Activated T-cell treated with anti-CD3 and anti-CD28 coated beads, Interleukin-2, amount 50 U/mL, for 1 hour (primary cell): ENCODE measurements at places on chromosomes 16 and 17.

- DNase-seq = no peak
These were observed 11.5 kb downstream of the UBE2G1 start for GRCh38 chr17:4354862-4355514.

GRCh38 chr17:17693253-17694168, 12.3 kb downstream of the RAI1 start:
- DNase-seq = no peak

GRCh38 chr16:20768818-20769217, 5.0 kb downstream of the ACSM3 start:
- no peak for DNase-seq

DNA sequence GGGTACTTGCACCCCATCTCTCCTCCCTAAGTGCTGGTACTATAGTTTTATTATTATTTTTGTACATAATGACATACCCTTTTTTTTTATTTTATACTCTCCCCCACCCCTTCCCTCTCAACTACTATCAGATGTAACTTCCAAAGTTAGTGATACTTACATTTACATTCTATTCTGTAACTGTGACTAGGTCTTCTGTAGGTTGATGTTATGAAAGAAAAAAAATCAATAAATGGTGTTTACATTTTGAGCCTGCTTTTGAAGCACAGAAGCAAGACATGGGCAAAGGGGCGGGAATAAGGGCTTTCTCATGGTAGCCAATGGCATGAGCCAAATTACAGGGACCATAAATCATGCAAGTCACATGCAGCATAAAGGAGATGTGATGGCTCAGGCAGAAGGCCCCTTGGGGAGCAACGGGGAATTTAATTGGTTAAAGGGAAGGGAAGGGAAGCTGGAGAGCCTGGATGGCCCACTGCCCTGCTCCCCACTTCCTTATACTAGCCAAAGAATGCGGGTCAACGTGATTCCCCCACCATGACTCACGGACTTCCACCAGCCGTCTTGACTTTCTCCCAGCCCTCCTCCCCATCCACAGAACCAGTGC, 2.4 kb upstream of the ACSF2 start:
- DNase-seq = no peak

- no peak for DNase-seq
These were observed 276.2 kb downstream of the NPIPA8 start for GRCh38 chr16:18060351-18060750.

DNA sequence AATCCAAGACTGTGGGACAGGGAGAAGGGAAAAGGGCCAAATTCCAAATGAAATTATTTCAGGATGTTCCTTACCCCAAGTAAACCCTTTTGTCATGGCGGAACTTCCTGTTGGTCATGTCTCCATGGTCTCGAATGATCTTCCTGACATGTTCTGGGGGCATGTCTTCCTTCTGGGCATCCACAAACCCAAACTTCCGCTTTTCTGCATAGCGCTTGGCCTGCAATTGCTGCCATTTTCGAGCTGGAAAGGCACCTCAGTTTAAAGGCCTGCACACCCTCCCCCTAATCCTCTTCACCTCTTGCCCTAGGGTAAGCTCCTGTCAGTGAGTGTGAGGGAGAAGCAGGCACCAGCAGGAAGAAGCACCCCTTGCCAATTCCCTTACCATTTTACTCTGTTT, 1.2 kb downstream of the PRPF8 start:
- DNase-seq = no peak

DNA sequence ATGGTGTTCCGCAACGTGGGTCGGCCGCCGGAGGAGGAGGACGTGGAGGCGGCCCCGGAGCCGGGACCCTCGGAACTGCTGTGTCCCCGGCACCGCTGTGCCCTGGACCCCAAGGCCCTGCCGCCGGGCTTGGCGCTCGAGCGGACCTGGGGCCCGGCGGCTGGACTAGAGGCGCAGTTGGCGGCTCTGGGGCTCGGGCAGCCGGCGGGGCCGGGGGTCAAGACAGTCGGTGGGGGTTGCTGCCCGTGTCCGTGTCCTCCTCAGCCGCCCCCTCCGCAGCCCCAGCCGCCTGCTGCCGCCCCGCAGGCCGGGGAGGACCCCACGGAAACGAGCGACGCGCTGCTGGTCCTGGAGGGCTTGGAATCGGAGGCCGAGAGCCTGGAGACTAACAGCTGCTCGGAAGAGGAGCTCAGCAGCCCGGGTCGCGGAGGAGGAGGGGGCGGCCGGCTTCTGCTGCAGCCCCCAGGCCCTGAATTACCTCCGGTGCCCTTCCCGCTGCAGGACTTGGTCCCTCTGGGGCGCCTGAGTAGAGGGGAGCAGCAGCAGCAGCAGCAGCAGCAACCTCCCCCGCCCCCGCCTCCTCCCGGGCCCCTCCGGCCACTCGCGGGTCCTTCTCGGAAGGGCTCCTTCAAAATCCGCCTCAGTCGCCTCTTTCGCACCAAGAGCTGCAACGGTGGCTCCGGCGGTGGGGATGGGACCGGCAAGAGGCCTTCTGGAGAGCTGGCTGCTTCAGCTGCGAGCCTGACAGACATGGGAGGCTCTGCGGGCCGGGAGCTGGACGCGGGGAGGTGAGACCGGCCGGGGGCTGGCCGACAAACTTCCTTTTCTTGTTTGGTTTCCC, 821 bp downstream of the SOCS7 start:
- DNase-seq = peak; percentile 30

- no peak for DNase-seq
These were observed 71.1 kb upstream of the AMZ2 start for GRCh38 chr17:68176718-68177117.

- DNase-seq = no peak
These were observed 1.8 kb upstream of the CDRT4 start for GRCh38 chr17:15469260-15469659.

- no peak for DNase-seq
These were observed 57.9 kb upstream of the MAF start for GRCh38 chr16:79658301-79659033.

DNA sequence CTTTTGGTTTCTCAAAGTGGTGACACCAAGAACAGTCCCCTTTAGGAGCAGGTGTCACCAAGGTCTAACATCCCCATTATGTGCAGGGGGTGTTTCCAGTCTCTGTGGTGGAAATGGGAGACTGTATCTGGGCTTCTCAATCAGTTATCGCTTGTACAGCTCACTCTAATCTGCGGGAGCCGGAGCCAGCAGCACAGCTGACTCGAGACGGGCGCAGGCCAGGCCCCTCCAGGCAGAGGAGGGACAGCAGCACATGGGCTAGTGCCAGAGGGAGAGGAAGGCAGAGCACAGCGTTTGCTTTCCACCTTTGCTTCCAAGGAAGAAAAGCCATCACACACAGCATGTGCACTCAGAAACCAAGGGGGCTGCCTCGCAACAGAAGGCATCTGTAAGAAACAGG, 91.2 kb upstream of the CREBBP start:
- no peak for DNase-seq

- no peak for DNase-seq
These were observed 6.3 kb upstream of the MNT start for GRCh38 chr17:2406903-2407790.

DNA sequence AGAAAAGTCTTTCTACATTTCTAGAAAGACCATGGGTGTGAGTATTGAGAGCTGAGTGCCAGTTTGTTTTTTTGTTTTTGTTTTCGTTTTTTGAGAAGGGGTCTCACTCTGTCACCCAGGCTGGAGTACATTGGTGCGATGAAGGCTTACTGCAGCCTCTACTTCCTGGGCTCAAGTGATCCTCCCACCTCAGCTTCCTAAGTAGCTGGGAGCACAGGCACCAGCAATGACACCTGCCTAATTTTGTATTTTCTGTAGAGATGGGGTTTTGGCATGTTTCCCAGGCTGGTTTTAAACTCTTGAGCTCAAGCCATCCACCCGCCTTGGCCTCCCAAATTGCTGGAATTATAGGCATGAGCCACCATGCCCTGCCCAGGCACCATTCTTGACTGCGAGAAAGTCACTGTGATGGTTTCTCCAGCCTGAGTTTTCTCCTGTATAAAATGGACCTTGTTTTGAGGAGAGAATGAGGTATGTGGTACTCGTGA, 673.8 kb downstream of the MAF start:
- no peak for DNase-seq

DNA sequence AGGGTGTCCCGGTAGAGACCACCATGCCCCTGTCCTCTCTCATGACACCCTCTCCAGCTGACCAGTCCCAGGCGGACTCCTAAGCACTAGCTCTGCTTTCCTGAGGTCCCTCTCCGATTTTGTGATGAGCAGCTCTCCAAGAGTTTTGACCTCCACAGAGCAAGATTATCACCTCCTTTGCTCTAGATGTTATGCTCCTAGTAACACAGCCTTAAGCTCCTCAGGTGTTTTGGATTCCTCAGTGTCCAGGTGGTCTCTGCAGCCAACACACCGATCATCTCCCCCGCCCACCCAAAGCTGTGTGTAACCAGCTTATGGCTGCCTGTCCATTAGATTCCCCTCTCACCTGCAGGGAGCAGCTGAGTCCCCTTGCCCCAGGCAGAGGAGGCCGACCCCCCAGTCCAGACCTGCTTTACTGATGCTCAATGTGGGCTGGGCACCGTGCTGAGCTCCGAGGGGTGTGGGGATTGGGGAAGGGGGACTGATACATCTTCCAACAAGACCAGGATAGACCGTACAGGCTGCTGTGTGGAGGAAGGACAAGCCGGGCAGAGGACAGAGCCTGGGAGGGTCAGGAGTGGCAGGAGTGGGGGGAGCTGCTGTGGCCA, 2.3 kb downstream of the TRPV3 start:
- DNase-seq = no peak

GRCh38 chr17:16880121-16880842, 91.6 kb downstream of the TNFRSF13B start:
- DNase-seq = no peak

DNA sequence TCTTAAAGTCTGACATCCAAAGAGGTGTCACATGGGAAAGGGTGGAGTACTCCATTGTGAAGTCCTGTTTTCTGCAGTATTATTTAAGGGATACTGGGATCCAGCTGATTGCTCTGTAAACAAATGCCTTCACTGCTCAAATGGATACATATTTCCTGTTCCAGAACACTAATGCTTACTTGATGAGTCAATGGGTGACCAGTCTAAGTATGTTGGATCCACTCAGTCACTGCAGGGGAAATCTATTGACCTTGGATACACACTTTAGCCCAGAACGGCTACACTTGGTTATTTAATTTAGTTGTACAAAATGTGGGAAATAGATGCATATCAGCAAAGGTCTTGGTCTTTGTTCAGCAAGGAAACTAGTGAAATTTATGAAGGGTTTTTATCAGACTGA, 261.4 kb downstream of the MAP2K4 start:
- DNase-seq = no peak

DNA sequence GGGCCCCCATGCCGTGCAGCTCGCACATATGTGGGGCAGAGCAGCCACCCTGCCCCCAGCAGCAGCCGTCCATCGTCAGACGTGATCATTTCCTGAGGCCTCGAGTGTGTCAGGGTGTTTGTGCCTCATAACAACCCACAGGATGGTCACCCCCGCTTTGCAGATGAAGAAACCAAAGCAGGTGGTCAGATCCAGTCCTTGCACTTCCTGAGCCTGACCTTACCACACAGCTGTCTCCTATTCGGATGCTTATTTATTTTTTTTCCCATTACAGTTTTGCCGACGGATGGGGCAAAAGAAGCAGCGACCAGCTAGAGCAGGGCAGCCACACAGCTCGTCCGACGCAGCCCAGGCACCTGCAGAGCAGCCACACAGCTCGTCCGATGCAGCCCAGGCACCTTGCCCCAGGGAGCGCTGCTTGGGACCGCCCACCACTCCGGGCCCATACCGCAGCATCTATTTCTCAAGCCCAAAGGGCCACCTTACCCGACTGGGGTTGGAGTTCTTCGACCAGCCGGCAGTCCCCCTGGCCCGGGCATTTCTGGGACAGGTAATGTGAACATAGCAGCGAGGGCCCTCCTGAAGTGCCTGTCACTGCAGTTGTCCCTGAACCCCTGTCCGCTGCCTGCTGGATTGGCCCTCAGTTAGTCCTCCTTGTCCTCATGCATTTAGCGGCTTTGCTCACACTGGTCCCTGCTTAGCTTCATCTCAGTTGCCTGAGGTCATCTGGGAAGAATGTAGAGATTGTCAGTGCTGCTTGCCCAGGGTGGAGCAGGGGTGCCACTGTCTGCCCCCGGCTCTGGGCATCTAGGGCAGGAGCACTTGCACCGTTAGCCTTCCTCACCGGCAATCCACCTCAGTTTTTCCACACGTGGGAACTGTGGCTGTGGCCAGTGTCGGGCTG, 1.4 kb downstream of the MPG start:
- DNase-seq = no peak

DNA sequence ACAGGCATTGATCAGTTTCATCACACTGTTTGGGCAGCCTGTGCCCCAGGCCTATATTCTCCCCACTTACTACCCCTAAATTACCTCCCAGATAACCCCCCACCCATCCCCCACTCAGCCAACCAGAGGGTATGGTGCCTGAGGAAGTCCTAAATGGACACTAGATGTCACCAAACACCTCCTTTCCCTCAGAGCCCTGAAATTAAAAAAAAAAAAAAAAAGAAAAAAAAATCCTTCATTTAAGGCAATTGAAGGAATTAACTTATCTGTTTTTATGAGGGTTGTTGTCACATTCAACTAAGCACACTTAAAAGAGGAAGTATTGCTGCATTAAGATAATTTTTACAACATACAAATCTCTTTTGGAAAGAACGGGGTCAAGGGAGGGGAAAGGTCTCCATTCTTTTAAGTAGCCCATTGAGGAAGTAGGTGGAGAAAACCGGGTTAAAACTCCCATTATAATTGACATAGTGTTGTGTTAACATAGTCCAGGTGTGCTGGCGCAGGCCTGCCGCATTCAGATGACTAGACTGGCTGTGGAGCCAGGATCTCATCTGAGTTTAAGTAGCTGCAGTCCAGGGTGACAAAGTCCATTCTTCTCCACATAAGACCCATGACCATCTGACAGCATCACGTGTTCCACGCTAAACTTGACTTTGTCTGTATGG, 46.3 kb downstream of the SNX11 start:
- DNase-seq = no peak

GRCh38 chr16:70735141-70735979, 49.5 kb upstream of the MTSS2 start:
- DNase-seq = no peak

GRCh38 chr17:31726980-31727427, 132.0 kb downstream of the COPRS start:
- no peak for DNase-seq

DNA sequence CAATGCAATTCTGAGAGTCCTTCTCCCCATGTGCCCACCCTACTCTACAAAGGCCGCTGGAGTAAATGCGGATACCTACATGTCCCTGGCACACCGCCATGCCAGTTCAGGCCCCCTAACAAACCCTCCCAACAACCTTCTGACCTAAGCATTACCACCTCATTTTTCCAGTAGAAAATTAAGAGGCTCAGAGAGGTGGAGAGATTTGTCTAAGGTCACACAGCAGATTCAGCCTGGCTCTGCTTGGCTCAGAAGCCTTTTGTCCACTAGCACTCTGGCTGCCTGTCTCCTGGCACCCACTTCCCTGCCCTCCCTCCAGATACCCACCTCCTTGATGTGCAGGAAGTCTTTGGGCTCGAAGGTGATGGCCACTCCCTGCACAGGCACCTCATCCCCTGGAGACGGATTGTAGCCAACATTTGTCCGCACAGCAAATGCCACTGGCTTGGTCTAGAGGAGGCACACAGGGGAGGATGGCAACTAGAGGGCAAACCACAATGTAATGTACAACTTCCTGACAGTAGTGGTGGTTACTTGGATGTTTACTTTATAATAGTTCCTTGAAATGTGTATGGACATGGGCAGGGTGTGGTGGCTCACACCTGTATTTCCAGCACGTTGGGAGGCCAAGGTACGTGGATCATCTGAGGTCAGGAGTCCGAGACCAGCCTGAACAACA, 10.2 kb downstream of the CACNB1 start:
- DNase-seq = no peak
